Activated naive CD8-positive, alpha-beta T cell treated with anti-CD3 and anti-CD28 coated beads, Interleukin-2, amount 50 U/mL, for 24 hours (primary cell): ENCODE measurements at places on chromosomes 12 and 14.

- H3K4me1 ChIP-seq: peaks cover 17% of the 10 kb centered on the region
- peaks cover 28% of the 10 kb centered on the region for H3K36me3 ChIP-seq
- no peak overlapping the region for H3K27ac ChIP-seq
- peaks cover 3% of the 10 kb centered on the region for H3K27me3 ChIP-seq
- DNase-seq: no peak
- H3K4me3 ChIP-seq: no peak overlapping the region
These were observed 30.3 kb downstream of the HIP1R start for GRCh38 chr12:122865268-122866231.

DNA sequence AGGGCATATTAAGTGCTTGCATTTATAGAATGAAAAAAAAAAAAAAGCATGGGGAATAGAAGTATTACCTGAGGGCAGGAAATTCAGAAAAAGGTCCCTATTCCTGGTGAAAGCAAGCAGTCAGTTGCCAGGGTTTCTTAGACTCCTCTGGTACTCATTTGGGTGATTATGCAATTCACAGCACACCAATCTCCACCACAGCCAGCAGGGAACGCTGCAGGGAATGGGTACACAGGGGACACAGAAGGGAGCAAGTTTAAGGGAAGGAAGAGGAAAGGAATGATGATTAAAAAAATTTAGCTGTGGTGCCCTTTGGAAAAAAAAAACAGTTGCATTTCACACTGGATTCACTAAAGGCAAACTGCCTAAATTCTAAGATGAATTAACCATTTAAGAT, 14.2 kb downstream of the BLTP3B start:
- peaks cover 9% of the 10 kb centered on the region for H3K36me3 ChIP-seq
- peak overlapping the region; percentile 56 for H3K27ac ChIP-seq
- H3K4me1 ChIP-seq: peaks cover 30% of the 10 kb centered on the region
- H3K4me3 ChIP-seq: no peak overlapping the region

DNA sequence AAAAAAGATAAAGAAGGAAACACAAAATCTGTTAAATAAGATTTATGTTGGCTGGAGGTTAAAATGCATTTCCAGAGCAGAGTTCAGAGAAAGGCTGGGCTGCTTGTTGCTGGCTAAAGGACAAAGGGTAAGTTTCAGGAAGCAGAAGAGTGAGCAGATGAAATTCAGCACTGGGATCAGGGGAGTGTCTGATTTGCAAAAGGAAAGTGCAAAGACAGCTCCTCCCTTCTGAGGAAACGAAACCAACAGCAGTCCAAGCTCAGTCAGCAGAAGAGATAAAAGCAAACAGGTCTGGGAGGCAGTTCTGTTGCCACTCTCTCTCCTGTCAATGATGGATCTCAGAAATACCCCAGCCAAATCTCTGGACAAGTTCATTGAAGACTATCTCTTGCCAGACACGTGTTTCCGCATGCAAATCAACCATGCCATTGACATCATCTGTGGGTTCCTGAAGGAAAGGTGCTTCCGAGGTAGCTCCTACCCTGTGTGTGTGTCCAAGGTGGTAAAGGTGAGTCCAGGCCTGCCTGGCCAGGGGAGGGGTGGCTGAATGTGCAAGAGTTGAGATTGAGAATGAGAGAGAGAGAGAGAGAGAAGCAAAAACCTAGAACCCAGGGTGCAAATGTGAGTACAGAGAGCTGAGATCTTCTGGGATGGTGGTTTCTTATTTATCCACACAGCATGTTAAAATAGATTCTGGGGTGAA, at the start of gene OAS1:
TSS of gene OAS1 (plus strand) at position 251 of the 703 bp plus-strand sequence. CDS start at position 329, 78 bp downstream.
- H3K27me3 ChIP-seq: no peaks in the 10 kb centered on the region
- peaks cover 21% of the 10 kb centered on the region for H3K36me3 ChIP-seq
- peak within 1 kb of the TSS; percentile 90 for H3K4me3 ChIP-seq
- peaks cover 68% of the 10 kb centered on the region for H3K4me1 ChIP-seq

DNA sequence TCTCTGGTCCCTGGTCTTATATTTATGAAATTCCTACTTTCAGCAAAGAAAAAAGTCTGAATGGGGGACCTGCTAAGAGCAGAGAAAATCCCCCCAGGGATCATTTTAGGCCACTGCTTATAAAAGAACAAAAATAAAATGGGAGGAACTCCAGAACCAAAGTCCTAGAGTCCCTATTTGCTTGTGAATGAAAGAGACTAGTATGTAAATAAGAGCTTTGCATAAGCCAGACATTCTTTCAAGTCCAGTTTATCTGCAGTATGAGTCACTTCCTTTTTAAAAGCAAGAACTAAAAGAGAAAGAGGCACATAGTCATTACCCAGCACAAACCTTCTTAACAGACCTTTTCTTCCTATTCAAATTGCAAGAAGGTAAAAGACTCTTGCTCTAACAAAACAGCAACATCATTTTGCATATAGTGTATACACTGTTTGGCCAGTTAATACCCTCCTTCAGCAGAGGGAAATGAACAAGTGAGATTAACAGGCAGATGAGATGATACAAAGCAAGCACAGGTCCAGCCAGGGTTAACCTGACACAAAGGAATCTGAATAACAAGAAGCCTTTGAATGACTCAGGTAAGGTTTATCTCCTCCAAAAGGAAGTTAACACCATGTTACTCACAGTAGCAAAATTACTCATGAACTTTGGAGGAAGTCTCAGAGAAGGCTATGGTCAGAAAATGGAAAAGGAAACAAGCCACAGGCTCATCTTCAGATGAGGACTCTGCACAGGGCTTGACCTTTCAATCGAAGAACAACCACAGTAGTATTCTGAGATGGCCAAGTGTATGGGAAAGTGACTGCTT, 87.3 kb downstream of the PHLDA1 start:
- H3K27me3 ChIP-seq: no peaks in the 10 kb centered on the region
- peaks cover 2% of the 10 kb centered on the region for H3K36me3 ChIP-seq
- peaks cover 54% of the 10 kb centered on the region for H3K4me1 ChIP-seq
- H3K27ac ChIP-seq: peak overlapping the region; percentile 96
- peak overlapping the region; percentile 44 for H3K4me3 ChIP-seq
- DNase-seq: peak; percentile 19
